ENCODE measurements at places on chromosomes 3 and 15. TPM values are rescaled to one million over a fixed set of nuclear protein-coding genes. Genes with fewer than 3 reads are reported as not detected.

GRCh38 chr15:79615754-79616153 lies 183.6 kb downstream of the MINAR1 start:
- no peak for DNase-seq

Gene P2RY14
- 0.26 TPM for total RNA-seq

DNA sequence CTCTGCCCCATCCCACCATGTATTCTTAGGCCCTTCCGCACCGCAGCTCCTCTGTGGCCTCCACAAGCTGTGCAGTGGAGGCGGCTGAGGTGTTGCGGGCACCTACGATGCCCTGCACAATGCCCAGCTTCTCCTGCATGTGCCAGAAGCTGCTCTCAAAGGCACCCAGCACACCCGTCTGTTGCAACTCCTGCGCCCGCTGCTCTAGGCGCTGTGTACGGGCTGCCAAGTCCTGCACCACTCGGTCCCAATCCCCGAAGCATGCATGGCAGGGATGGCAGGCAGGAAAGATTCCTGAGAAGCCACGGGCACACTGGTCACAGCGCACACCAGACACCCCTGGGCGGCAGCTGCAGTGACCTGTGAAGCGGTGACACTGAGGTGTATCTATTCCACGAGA lies 3.1 kb upstream of the USP19 start:
- DNase-seq = no peak

GRCh38 chr3:119636249-119636648 lies 24.1 kb downstream of the POPDC2 start:
- DNase-seq = no peak

Gene RBPMS2
- total RNA-seq = not detected

Gene EFCC1
- 0.26 TPM for total RNA-seq

DNA sequence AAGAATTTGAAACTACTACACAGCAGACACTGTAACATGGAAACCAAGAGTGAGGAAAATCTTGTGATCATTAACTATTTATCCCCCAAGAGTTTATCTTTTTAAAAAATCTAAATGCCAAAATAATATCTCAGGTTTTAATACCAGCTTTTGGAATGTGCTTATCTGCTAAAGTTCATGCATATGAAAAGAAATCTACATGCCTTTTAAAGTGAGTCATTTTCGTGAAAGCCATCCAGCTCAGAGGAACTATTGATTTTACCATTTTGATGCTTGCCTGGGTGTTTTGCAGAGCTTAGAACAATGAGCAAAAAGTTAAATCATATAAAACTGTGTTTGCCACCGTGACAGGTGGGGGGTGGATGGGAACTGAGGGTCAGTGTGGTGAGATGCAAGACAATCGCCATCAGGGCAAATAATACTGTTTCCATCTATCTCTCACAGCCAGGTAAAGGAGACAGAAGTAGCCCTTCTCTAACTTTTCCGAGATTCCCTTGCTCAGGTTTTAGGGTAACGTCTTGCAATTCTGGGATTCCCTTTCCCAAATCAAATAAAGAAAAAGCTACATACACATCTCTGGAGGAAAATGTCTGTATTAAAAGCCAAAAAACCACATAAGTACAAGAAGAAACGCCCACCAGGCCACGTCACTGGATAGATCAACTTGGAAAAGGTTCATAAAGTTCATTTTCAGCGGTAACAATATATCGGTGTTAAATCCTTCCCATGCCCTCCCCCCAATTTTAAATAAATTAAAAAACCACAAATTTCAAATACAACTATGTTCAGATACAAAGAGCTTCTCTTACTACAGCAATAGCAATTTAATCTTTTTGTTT lies 2.0 kb downstream of the TMEM158 start:
- peak; percentile 13 for DNase-seq

Gene DNAH1
- 8.4 TPM for total RNA-seq
